ENCODE measurements at places on chromosomes 11 and 22.
A peak's percentile ranks its signal among the peaks of the same experiment; 100 is the strongest.

DNA sequence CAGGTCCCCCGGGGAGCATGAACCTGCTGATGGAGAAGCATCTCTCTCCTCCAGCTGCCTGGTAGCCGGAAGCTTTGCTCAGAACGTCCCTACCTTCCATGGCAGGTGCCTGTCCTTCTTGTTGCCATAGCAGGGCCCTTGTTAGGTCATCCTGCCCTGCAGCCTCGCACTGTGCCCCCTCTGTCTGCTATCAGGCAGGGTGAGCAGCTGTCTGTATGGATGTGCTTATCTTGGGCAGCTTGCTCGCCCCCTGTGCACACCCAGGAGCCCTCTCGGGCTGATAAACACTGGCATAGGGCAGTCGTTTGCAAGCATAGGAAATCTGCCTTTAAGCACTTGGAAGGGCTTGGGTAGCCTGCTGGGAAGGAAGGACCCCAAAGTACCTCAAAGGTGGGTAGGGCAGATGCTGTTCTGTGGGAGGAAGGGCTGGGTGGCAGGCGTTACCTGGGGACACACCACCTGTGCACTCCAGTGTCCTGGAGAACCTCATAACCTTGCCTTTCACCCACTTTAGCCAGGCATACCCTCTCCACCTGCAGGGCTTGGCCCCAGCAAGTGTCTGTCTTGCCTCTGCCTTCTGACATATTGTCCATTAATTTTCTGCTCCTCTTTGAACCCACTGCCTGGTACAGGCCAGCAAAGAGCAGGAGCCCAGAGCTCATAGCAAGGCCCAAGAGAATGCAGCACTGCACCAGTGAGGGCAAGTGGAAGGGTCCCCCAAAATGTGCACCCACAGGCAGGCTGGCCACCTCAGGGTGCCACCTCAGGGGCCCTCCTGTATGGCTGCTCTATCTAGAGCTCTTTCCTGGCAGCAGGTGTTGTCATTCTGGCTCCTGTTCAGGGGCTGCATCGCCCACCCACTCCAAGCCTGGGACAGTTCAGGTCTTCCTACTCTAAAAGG is 8.0 kb upstream of the COMT start:
- DNase-seq = no peak

DNA sequence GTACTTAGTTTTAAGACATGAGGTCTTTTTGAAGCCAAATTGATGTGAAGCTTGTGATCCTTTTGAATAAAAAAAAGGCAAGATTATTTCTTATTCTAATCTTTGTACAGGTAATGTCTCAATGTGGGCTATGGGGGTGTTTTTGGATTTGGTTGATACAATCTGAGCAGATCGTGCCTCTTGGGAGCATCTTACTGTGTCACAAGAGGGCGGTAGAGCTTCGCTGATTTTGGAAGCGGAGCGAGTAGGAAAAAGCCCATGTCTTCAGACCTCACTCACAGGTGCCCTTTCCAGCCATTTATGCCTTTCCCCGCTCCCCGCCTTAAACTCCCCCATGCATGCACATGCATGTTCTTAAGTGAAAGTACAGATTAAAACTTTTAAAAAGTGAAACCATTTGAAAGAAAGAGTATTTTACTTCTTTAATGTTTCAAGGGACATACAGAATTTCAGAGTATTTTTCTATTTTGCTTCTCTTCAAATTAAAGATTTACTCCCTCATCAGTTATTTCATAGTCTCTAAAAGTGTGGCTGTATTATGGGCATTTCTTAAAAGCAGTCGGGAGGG is 18.8 kb downstream of the DDX25 start:
- peak; percentile 38 for DNase-seq

DNA sequence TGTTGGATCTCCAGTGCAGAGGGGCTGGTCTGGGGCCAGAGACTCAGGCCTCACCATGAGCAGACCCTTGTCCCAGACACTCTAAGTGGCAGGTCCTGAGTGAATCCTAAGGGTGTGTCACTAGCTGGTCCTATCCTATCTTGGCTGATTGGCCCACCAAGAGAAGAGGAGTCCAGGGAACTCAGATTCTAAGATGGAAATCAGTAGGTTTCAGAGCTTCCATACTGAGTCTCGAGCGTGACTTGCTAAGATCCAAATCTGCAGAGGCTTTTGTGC is 10.9 kb downstream of the POU2AF1 start:
- no peak for DNase-seq

DNA sequence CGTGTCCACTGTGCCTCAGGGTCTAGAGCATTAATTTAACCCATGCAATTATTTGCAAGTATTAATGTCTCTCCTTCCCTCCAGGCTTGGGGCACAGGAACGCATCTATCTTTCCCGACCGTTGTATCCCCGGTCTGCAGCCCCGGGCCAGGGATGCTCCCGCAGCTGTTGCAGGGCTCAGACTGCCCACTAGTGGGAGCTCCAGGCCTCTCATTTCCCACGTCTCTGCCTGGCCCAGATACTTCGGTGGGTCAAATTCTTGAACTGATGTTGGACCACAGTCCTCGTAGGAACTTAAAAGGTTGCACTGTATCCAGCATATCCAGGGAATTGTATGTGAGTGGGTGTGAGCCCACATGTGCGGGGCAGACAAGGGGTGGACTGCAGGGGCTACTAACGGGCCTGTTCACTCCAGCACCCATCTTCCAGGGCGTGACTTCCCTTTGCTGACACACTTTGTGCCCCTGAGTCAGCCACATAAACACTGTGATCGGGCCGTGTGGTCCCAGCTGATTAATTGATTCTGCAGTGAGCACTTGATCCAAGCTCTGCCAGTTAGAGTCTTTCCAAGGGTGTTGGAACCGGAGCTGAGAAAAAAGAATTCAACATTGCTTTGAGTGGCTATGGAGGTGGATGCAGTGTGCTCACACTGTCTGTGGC is 451.3 kb downstream of the TBC1D22A start:
- DNase-seq = no peak

- no peak for DNase-seq
Observed at GRCh38 chr22:22458896-22459588, 49.5 kb downstream of the ZNF280B start.

- no peak for DNase-seq
Observed at GRCh38 chr22:23279781-23280180, 99.5 kb downstream of the BCR start.
